ENCODE measurements at places on chromosomes 4 and X.

DNA sequence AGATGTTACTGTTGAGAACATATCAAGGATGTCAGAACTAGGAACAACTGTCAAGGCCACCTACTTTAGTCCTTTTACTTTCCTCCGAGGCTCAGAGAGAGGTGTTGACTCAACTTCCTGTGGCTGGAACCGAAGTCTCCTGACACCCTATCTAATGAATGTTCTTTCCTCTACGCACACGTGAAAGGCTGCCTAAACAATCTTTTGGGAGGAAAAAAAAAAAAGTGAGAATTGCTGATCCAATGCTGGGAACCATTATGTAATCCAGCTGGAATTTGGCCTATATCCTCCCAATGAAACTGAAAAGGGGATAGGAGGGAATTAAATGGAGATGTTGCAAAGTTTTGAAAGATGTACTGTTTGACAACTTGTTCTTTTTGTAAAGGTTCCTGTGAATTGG lies 8.3 kb upstream of the MAP7D3 start:
- DNase-seq, result no peak

DNA sequence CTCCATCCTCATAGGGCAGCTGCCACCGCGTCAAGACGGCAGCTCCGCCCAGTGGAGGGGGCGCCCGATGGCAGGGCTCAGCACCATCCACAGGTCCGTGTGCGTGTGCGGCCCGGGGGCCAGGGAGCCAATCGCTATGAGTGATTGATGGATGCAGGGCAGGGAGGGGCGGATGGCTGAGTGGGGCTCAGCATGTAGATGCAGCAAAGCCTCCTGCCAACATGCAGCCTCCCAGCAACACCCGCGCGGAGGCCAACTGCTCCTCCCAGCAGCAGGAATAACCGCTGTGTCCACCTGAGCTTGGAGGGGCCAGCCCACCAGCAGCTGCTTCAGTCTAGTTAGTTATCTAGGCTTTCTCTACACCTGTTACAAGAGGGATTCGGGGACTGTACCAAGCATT lies 77.4 kb downstream of the MTMR1 start:
- DNase-seq, result no peak

DNA sequence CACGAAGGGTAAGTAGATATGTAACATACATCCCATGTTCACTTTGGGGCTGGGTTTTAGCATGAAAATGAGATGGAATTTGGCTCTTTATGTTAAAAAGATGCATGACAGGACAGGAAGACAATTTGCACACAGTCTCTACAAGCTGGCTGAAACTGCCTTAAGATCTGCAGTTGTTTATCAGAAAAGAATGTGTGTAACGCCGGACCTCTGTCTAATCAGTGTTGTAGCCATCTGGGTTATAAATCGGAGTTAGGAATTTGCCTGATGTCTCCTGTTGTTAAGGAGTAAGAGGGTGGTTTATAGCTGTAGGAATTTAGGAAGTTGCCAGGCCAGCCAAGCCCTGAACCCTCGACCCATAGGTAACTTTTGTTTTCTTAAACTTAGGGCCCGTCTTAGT lies 562.9 kb upstream of the FAT1 start:
- no peak for DNase-seq

DNA sequence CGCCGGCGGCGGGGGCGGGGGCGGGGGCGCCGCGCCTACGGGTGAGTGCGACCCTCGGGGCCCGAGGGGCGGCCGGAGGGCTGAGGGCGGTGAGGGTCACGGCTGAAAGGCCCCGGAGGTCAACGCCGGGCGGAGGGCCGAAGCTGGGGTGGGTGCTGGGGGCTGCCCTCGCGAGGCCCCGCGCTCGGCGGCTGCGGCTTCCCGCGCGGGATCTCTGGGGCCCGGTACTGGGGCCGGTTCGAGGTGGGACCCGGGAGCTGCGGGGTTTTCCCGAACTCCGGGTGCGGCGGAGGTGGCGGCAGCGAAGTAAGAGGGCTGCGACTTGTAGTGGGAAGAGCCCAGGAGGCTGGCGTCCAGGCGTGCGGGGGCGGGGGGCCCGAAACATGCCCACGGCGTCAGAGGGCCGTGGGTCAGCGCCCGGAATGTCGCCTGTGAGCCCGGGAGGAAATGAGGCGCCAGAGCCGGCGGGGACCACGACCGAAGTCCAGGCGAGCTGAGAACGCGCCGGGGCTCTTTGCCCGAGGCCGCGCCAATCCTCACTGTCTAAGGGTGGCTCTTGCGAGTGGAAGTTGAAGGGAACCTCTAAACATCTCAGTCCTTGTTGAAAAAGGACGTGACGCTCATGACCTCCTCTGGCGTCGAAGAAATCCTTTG lies 407 bp downstream of the IL13RA1 start:
- no peak for DNase-seq

DNA sequence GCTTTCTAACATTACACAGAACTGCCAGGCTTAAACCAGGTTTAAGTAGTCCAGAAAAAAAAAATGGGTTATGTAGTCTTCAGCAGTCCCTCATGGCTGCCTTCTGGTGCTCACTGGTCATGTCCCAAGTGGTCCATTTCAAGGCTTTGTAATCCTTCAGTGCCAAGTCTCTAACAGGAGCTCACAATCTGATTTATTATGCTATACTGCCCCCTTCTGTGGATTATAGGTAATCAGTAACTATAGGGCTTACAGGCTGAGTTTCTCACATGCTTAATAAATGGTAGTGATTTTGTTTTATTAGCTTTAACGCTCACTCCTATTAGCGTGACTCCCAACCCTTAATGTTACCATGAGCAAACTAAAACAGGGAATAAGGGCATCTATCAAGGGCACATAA lies 92.5 kb upstream of the EDA2R start:
- no peak for DNase-seq

- DNase-seq, result no peak
Observed at GRCh38 chr4:94548571-94548970, 96.8 kb downstream of the PDLIM5 start.

Measured in T-helper 22 cell (primary cell).